Colonic mucosa (tissue), 4 donors: ENCODE measurements at places on chromosomes 11 and 22. TPM values are rescaled to one million over a fixed set of nuclear protein-coding genes. Genes with fewer than 3 reads are reported as not detected.

- DNase-seq, result no peak
Measured at GRCh38 chr22:19066531-19067271, 55.5 kb downstream of the DGCR2 start.

Gene DDX25
- not detected for total RNA-seq

Gene B4GALNT4
- total RNA-seq, result 1.6 TPM

- DNase-seq, result no peak
Measured at GRCh38 chr11:17578958-17579357, 31.9 kb downstream of the OTOG start.

Gene MAPK12
- total RNA-seq, result 2.0 TPM

Gene TTC28
- total RNA-seq, result 6.6 TPM

DNA sequence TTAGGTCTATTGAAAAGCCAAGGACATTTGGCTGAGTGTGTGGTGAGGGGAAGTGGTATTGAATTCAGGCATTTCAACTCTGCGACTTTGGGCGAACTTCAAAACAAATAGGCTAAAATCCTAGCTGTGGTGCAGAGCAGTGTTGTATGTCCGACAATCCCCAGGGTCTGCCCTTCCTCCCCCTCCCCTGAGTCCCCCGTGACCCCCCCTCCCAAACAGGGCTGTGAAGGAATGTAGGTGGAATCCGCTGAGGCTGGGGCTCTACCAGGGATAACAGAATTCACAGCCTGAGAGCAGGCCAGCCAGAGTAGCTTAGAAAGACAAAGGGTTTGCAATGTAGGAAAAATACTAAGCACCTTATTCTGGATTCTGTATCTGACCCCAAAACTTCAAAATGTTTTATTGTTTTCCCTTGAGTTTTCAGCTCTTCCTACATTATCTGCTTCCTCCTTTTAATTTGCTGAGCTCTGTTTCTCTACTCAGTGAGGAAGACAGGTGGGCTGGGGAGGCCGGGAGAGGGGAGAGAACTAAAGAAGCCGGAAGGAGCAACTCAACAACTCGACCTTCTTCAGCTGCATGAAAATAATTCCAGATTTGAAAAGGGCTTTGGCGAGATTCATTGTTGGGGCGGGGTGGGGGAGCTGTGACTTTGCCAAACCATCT, 315.2 kb downstream of the BLID start:
- DNase-seq, result no peak

DNA sequence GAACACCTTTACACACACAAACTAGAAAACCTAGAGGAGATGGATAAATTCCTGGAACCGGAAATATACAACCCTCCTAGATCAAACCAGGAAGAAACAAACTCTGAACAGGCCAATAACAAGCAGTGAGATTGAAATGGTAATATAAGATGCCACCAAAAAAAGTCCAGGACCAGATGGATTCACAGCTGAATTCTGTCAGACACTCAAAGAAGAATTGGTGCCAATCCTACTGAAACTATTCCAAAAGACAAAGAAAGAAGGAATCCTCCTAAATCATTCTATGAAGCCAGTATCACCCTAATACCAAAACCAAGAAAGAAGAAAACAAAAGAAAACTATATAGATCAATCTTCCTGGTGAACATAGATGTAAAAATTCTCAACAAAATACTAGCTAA, 33.9 kb downstream of the PIWIL3 start:
- no peak for DNase-seq

DNA sequence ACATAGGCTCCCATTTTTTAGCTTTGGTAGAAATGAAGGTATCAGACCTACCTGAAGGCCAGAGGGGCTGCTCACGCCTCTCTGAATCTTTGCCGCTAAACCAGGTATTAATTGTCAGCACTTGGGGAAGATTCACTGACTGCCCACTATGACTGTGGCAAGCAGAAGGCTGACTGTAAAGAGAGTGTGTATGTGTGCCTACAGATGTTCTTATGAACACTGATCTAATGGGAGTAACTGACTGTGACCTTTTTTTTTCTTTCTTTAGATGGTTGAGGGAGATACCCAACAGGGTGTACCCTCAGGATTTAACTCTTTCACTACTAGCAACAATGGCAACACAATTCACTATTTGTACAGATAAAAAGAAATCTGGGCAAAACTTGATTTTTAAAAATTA, at the start of gene RAG2:
Gene RAG2, minus strand, starts transcription at position 186 of the 400 bp plus-strand sequence. CDS start 4,068 bp downstream, outside the sequence.
- no peak for DNase-seq

GRCh38 chr11:134407321-134407828, 4.7 kb downstream of the B3GAT1 start:
- DNase-seq, result no peak

DNA sequence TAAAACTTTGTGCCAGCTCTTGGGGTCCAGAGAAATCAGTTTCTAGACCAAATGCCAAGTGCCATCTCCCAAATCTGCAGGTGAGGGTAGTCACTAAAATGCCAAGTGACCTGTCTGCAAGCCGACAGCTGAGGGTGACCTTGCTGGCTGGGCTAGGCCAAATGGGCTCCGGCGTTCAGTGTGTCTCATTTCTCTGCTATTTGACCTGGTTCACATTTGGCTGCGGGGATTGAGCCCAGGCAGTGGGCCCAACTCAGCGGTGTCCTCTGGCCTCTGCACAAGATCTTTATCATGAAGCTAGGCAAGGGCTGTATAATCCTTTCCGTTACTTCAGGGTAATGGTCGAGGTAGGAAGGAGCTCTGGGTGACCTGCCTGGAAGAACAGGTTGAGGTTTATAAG, 87.5 kb downstream of the SNX19 start:
- no peak for DNase-seq

GRCh38 chr11:131969261-131969660, 598.8 kb downstream of the NTM start:
- DNase-seq, result no peak

Gene CELSR1
- total RNA-seq, result 7.8 TPM

Gene PKNOX2
- 1.3 TPM for total RNA-seq

Gene GVQW3
- total RNA-seq, result 2.8 TPM

GRCh38 chr11:64152841-64153691, 12.8 kb downstream of the MACROD1 start:
- peak; percentile 66 for DNase-seq

DNA sequence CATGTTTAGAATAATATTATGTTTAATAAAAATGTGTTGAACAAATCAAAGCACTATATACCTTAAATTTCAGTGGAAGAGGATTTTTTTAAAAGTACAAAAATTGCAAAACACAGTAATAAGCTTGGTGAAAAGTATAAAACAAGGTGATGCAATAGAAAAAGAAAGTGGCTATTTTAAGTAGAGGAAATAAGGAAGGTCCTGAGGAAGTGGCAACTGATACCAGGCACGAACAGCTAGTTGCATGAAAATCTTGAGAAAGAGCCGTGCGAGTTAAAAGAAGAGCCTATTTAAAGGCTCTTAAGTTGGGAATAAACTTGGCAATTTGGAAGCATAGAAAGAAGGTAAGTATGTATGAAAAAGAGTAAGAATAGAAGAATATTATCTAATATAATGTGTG, 1679.3 kb downstream of the LRRC4C start:
- no peak for DNase-seq

GRCh38 chr11:123261345-123262106, 66.5 kb upstream of the CLMP start:
- DNase-seq, result peak; percentile 87

GRCh38 chr11:109486129-109486528, 64.1 kb downstream of the C11orf87 start:
- no peak for DNase-seq

DNA sequence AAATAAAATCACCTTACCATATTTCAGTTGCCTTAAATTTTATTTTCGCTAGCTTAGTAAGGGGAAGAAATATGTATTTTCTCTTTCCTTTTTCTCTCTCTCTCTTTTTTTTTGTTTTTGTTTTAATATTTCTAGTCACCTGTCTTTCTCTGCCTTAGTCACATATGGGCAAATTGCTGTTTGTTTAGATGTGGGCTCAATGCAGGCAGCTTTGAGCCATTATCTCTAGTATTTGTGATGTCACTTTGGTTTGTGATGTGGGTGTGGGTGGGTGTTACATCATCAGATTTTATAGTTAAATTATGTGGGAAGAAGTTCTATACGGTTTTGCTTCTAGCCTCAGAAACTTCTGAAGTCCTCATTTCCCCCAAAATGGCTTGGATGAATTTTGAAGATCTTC, at the start of gene C22orf31:
Gene C22orf31, minus strand, starts transcription at position 59 of the 400 bp plus-strand sequence. Its CDS starts 39 bp downstream, at position 20.
- no peak for DNase-seq

Gene AGBL2
- 0.74 TPM for total RNA-seq

GRCh38 chr11:78140392-78141077, 1.1 kb upstream of the ALG8 start:
- no peak for DNase-seq

- DNase-seq, result no peak
Measured at GRCh38 chr11:73257342-73258103, 14.6 kb upstream of the P2RY6 start.

DNA sequence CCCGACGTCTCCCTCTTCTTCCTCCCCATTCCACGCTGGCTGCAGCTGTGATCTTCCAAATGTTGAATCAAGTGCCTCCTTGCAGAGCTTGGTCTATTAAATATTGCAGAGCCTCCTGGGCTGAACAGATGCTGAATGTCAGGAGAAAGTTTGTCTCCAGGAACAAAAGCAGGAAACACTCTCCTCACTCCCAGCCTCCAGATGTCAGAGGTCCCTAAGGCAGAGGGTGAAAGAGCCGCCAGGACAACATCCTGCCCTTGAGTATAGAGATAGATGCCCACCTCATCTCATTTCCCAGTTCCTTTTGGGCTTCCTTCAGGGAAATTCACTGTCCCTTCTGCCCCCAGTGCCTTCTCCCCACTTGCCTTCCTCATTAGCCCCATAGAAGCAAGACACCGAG, 40.8 kb upstream of the IGSF9B start:
- DNase-seq, result no peak

- peak; percentile 47 for DNase-seq
Measured at GRCh38 chr11:110086892-110087309, 6.3 kb upstream of the ZC3H12C start.

Gene POU2F3
- total RNA-seq, result 1.5 TPM

DNA sequence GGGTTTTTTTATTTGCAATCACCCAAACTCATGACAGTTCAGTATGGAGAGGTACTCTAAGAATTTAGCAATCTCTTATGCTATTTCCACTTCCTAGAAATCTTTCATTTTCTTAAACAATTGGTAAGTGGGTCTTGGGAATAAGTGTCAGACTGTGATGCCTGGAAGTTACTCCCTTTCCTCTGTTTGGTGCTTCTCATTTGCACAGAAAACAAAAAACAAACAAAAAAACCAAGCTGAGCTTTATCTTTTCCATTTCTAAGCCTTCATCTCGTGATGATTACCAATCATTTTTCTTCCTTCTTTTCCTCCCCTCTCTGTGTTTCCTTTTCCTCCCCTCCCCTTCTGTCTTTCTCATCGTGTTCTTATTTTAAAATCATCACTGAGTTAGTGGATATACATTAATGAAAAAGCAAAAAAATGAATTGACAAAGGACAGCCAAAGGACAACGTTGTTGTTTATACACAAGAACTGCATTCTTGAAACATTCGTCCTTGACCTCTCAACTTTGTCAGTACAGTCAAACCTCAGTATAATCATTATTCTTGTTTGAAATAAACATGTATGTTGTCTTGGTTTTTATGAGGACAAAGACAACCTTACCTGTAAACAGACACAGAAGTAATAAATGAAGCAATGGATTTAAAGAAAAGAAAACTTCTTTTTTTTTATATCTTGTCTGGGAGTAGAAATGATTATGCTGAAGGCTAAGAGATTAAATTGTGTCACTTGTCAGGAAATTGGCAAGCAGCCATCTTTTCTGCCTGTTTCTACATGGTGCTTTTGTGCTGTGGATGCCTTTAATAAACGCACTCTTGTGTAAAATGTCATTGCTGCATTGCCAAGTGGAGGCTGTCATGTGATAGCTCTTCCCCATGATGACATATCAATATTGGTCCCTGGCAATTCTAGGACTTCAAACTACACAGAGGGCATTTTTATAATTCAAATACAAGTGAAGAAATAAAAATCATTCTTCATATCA, 803.2 kb upstream of the CCDC90B start:
- DNase-seq, result no peak

Gene OR2AT4
- total RNA-seq, result not detected

DNA sequence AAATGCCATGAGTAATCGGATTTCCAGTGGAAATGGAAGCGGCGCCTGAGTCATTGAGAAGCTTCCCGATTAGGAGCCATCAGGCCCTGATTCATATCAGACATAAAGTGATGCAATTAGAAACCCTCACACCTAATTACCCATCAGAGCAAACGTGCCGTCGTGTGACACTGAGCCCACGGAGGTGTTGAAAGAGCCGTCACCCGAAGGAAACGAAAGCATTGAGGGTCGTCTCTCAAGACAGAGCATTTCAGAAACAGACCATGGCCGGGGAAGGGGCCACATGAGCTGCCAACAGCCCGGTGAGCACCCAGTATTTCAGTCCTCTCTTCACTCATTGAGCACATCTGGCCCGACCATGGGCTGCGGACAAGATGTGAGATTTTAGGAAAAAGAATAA, 829.3 kb downstream of the TBC1D22A start:
- no peak for DNase-seq

- DNase-seq, result peak; percentile 63
Measured at GRCh38 chr11:36594316-36594989, at the start of gene IFTAP. Gene IFTAP (plus strand): TSS chr11:36594502. CDS start chr11:36610104, 15,602 bp downstream.

Gene SLC22A12
- not detected for total RNA-seq

- no peak for DNase-seq
Measured at GRCh38 chr11:12318791-12319438, 58.5 kb upstream of the PARVA start.

DNA sequence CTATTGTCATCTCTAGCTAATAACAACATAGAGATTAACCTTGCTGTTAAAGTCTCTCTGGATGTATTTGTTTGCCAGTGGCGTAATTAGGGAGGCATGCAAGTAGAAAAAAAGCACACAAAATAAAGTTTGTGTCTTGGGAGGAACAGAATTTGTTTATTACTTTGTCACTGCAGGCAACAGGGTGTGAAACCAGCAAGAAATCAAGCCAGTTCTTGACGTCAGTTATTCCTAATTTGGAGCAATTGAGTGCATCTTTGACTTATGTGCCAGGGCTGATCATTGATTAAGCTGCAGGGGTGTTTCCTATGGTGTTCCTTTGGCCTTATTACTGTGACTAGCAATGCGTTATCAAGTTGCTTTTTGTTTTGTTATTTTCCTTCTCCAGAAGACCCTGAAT, 751.0 kb downstream of the KCNA4 start:
- DNase-seq, result no peak
